NCI-H2171 (cell line): ENCODE measurements at places on chromosomes 1 and 21.

GRCh38 chr1:65734979-65735378 is 57.7 kb upstream of the PDE4B start:
- no peak for DNase-seq

DNA sequence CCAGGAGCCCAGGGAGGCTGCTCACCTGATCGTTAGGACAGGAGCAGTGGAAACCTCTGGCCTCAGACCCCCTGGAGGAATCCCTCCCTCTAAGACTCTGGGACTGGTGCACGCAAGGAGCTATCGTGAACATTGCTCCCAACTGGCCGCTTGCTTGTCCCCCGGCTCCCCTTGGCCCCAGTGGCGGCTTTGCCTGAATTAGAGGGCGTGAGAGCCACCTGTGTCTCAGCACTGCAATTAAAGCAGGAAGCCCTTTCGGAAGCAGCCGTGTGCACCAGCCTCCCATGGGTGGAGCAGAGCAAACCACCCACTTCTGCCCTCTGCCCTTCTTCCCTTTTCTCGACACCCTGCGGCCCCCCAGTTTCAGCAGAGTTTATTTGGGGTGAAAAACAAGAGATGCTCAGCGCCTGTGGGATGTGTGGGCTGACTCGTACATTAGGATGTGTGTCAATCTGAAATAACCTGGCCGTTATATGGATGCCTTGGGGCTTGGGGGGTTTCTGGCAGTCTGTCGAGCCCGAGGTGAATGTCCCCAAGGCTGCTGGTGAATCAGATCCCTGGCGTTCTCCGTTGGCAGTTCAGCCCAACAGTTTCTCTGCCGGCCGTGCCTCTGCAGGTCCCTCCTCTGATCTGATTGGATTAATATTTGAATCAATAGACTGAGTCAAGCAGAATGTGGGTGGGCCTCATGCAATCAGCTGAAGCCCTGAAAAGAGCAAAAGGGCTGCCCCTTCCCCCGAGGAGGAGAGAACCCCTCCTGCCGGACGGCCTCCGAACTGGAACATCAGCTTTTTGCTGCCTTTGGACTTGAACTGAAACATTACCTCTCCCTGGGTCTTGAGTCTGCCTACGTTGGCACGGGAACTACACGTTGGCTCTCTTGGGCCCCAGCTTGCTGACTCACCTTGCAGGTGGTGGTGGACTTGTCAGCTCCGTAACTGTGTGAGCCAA is 7.3 kb upstream of the UMODL1 start:
- DNase-seq, result no peak

- DNase-seq, result no peak
Observed at GRCh38 chr1:65197636-65198035, 49.6 kb downstream of the AK4 start.

GRCh38 chr1:235888119-235888643 is 21.5 kb upstream of the LYST start:
- no peak for DNase-seq

DNA sequence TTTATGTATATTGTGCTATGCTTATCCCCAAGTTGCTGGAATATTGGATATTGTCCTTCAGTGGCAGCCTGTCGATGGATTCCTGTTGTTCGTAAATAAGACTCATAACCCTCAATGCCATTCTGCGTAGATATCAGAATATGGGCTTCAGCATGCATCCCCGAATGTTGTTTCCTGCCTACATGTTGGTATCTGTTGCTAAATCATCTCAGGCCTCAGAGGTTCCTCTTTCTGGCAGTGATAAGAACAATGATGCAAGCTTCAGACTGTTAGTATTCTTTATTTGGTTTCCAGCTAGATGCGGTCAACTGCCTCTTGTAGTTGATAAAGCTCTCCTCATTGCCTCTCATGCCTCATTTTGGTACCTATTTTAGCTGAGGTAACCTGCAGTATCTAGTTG is 2082.6 kb downstream of the MRPL39 start:
- no peak for DNase-seq

DNA sequence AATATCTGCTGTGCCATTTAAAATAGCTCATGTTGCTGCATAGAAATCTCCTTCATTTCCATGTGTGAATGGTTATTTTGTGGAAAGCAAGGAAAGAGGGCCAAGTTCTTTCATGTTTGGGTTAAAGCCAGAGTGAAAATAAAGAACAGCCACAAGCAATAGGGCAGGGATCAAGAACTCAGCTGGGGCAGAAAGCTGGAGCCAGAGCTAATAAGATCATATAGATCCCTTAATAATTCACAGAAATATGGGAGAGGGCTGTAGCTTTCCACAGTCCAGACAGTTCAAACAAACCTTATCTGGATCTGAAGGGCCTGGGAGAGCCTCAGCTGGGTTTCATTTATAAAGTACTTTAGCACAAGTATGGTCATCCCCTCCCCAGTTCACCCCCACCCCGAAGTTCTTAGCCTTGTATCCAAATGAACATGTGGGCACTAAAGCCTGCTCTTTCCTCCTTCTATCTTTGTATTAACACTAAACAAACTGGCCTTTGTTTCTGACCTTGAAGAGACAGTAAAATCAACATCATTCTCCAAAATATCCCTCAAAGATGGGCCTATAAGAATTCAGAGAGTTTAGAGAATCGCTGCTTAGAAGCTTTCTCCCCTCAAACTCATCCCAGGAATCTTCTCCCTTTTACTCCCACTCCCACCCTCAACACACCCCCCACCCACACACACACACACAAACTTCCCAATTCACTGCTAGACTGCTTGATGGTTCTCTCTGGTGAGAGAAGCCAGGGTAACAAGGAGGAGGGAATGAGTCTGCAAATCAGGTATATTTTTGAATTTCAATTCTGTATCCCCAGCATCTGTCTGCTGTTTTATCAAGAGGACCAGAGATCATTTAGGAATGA is 41.7 kb downstream of the UTP25 start:
- DNase-seq, result no peak

DNA sequence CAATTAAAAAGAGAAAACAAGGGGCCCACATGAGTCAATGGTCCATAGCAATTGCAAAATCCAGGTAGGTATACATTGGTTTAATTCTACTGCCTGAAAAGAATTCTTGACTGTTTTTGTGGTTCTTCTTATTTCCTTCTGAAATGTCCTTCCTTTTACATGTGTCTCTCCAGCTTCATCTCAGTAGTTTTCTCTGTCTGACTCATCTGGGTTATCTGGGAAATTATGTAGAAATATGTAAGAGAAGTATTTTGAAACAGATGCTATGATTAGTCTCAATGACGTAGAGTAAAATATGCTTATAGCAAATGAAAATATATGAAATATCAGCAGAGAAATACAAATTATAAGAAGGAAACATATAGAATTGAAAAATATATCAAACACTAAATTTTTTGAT is 953.2 kb downstream of the BRINP3 start:
- DNase-seq, result no peak
